ENCODE measurements at places on chromosomes 2 and 18.
A peak's percentile ranks its signal among the peaks of the same experiment; 100 is the strongest.

- no peak for DNase-seq
Observed at GRCh38 chr2:159521272-159521671, 95.1 kb downstream of the BAZ2B start.

DNA sequence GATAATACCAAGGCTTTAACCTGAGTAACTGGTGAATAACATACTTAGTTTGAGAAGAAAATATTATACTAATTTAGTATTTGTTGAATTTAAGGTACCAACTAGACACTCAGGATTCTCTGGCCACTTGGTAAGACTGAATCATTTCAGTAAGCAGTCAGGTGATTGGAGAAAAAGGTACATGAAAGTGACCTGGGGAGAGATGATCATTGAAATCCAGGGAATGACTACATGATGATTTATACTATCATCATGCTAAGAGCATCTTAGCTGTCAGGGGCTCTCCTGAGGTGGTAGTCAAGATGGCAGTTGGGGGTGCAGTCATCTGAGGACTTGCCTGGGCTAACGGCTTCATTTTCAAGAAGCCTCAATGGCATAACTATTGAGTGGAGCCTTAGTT is 571.2 kb upstream of the ACVR2A start:
- DNase-seq = no peak

DNA sequence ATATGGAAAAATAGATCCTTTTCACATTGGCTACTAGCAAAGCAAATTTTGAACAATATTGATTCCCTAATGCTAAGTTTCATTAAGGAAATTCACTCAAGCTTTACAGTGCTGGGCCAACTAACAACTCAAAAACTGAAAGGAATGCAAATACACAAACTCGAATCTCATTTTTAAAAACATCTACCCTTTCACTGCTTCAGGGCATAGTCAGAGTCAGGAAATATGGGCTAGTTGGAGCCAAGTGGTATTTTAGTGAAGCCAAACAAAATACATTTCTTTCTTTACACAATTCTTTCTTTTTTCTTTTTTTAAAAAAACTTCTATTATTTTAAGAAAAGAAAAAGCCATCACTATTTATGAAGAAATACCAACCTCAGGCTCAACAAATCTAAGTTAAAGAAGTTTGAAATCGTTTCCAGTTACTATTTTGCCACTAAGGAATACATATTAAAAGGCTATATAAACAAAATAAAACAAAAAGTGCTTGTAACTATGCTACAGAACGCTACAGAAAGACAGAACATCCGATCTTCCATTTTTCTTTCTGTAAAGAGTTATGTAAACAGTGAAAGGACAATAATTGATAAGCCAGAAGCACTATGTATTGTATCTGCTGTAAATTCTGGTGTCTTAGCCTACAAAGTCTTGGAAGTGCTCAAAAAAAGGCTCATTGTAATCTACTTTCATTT is 113.6 kb upstream of the STK17B start:
- no peak for DNase-seq

- peak; percentile 30 for DNase-seq
Observed at GRCh38 chr2:74250189-74250631, 51.8 kb downstream of the MTHFD2 start.

DNA sequence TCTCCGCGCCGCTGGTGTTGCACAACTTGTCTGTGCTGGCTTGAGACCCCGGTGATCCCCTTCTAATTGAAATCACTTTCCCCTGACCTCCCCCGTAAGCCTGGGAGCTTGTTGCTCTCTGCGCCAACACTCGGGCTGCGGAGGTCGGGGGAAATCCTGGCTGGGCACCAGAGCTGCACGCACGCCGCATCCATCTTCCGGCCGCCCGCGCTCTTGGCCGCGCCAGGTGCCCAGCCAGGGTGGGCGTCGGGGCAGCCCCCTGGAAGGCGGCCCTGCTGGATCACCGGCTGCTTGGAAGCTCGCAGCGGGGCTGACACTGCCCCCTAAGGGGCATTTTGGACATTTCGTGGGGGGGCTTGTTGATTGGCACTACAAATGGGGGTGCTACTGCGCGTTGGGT is 280.3 kb upstream of the SKOR2 start:
- no peak for DNase-seq

- DNase-seq = no peak
Observed at GRCh38 chr18:5732318-5732717, 163.0 kb downstream of the TMEM200C start.

GRCh38 chr2:143603846-143604565 is 474.8 kb downstream of the ARHGAP15 start:
- DNase-seq = no peak

- DNase-seq = no peak
Observed at GRCh38 chr2:57536535-57537231, 509.9 kb upstream of the VRK2 start.

DNA sequence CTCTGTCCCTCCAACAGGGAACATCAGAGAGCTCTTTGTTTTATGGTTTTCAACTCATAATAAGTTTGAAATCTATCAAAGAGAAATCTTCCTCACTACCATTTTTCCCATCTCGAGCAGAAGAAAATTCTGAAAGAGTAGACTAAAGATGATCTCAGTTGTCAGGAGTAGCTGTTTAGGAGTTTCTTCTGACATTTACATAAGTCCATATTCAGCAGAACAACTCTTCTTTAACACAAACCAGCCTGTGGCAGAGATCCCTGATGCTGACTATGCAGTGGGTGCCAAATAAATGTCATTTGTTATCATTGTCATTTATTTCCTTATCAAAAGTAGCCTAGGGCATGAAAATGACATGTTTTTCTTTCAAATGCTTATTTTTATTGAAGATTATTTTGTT is 380.7 kb downstream of the MBD2 start:
- DNase-seq = no peak

DNA sequence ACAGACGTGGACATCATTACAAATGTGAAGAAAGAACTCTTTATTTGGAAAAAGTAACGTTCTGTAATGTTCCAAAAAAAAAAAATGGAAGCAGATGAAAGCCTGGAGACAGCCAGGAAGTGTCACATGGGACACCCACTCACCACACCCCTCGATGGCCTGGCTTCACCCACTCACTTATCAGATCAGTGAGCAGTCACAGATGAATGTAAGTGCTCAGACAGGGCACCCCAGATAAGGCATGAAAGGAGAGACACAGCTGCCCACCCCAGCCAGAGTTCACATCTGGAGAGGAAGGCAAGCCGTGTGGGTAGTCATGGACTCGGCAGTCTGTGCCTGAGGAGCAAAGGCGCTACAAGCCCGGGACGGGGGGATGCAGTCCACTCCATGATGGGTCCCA is 105.2 kb downstream of the SEPTIN10 start:
- DNase-seq = no peak

DNA sequence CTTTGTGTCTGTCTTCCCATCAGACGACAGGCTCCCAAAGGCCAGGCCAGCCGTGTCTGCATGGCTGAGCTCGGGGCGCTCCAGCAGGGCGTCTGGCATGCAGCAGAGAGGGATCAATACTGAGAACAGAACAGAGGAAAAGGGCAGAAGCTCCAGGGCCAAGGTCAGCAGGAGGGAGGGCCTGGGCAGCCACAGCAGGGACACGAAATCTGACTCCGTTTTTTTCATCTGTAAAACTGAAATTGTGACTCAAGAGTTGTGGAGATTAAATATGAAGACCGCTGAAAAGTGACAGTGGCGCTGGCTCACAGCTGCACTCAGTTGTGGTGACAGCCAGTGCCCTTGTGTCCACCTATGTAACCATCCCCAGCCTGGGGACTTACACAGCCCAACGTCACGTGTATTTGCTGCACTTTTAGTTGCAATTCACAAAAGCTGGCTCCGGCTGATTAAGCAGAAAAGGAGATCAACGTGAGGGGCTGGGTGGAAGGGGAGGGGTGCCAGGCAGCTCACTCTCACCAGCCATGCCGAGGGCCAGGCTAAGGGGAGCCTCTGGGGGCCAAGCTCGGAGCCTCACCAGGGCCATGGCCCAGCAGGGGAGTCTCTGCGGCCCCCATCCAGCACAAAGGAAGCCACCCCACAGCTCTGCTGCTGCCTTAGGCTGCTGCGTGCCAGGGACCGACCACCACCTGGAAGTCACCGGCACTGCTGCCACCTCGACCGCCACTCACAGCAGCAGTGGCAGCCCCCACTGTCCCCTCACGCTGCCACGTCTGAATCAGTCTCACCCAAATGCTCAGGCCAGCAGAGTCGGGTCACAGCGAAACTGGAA is 74.7 kb downstream of the EIPR1 start:
- DNase-seq = no peak

- DNase-seq = no peak
Observed at GRCh38 chr2:120239488-120240287, 13.0 kb upstream of the RALB start.

GRCh38 chr2:2846332-2847208 is 515.5 kb upstream of the MYT1L start:
- DNase-seq = no peak

GRCh38 chr18:30684825-30685481 is 357.6 kb downstream of the DSC3 start:
- DNase-seq = no peak

GRCh38 chr2:205869439-205869838 is 187.1 kb downstream of the NRP2 start:
- no peak for DNase-seq

- DNase-seq = no peak
Observed at GRCh38 chr18:34222307-34223163, 2.2 kb downstream of the NOL4 start.

- no peak for DNase-seq
Observed at GRCh38 chr2:197867624-197868023, 63.2 kb downstream of the PLCL1 start.

DNA sequence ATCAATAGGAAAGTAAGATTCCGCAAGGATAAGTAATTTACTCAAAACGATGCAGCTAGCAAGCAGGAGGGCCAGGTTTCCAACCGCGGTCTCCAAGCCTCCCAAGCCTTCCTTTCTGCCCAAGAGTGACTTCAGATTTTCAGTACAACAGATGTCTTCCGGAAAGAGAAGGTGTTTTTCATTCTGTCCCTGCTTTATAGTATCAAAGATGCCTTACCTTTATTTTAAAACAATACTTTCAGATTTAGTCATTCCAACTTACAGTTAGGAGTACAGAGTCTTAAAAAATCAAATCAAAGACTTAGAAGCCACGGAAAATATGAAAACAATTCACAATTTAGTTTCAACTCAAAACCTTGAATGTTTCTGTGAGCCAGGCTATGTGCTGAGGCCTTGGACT is 43.6 kb downstream of the CYB5A start:
- no peak for DNase-seq

DNA sequence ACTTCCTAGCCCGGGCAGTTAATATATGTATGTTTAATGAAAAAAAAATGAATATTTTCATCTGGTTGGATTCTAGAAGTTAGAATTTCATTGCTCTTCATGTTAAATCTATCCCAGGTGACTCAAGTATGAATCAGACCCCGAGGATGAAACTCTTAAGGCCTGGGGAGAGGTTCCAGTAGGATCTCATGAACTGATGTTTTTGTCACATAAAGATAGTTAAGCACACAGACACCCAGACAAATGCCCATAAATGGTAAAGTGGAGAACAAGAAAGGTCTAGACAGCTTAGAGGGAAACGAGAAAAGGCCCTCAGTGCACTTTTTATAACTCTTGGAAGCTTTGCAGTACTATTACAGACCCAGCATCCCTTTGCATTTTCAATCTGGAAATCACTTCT is 114.1 kb downstream of the RIF1 start:
- DNase-seq = no peak

GRCh38 chr2:67633212-67633856 is 236.2 kb downstream of the ETAA1 start:
- DNase-seq = no peak

DNA sequence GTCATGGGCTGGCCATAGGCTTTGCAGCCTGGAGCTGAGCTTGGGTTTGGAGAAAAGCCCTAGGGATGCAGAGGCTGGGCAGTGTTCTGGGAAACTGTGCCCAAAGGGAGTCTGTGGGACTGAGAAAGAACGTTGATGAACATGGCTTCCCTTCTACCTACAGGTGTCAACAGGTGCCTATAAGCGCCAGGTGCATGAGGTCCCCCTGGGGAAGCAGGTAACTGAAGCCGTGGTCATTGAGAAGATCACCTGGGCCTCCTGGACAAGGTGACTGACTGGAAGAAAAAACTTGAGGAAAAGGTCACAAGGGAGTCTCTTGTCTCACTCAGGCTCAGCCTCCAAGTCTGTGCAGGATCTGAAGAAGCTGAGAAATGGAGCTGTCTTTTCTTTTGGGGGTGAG is 83.4 kb downstream of the RTN4 start:
- DNase-seq = no peak

- DNase-seq = no peak
Observed at GRCh38 chr18:45317948-45318640, 297.2 kb upstream of the SLC14A2 start.

- DNase-seq = no peak
Observed at GRCh38 chr2:11582612-11582861, 48.7 kb downstream of the GREB1 start.

GRCh38 chr2:122105171-122105876 is 349.9 kb downstream of the TSN start:
- no peak for DNase-seq

DNA sequence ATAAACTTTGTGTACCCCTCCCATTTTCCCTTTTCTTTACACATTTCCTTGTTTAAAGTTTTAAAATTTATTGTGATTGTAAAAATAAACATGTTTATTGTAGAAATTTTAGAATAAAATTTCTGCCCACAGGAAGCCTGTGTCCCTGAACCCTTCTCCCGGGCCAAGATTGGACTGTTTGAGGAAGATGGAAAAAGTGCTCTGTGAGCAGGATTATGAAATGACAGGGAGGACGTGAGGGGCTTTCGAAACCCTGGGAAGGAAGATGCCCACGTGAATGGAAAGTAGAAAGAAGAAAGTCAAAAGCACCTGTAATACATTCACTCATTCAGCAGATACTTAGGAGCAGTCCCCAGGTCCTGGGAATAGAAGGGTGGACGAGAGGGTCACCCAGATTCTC is 25.4 kb upstream of the ATOH8 start:
- no peak for DNase-seq

DNA sequence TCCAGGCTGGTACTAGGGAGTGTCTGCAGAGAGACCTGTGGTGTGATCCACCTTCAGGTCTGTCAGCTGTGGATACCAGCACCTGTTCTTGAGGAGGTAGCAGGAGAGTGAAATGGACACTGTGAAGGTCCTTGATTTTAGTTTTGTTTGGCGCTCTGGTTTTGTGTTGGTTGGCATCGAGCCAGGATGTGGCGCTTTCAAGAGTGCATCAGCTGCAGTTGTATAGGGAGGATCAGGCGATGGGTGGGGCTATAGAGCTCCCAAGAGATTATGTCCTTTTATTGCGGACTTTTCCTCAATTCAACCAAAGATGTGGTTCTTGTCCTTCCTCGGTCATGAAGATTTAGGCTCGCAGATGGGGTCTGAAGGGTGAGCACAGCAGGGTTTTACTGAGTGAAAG is 37.5 kb downstream of the SLC39A10 start:
- no peak for DNase-seq

GRCh38 chr2:71742953-71743601 is 289.7 kb downstream of the DYSF start:
- DNase-seq = no peak

- peak; percentile 64 for DNase-seq
Observed at GRCh38 chr2:30252723-30253701, 21.7 kb downstream of the LBH start.

Data from activated CD4-positive, alpha-beta T cell treated with anti-CD3 and anti-CD28 coated beads for 1 hour (primary cell).